Stimulated activated CD8-positive, alpha-beta memory T cell treated with anti-CD3 and anti-CD28 coated beads, Interleukin-4, amount 100 ng/mL, for 1 hour (primary cell): ENCODE measurements at places on chromosomes 3 and 15.

DNA sequence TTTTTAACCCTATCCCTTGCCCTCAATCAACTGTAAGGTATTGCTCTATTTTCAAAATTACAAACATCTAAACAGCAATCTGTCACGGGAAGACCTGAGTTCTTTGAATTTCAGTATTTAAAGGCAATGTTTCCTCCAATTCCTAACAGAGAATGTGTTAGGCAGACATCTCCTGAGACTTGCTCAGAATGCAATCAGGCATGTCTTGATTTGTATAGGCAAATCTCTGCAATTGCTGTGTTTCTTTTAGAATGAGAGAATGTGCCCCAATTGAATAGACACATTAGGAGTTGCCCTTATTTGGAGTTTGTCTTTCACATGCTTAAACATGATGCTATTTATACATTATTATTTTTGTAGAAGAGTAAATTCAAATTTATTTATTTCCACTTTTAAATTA lies 205.6 kb downstream of the CADM2 start:
- DNase-seq: no peak

- no peak for DNase-seq
Measured at GRCh38 chr3:196169836-196170240, 41.4 kb downstream of the ZDHHC19 start.

DNA sequence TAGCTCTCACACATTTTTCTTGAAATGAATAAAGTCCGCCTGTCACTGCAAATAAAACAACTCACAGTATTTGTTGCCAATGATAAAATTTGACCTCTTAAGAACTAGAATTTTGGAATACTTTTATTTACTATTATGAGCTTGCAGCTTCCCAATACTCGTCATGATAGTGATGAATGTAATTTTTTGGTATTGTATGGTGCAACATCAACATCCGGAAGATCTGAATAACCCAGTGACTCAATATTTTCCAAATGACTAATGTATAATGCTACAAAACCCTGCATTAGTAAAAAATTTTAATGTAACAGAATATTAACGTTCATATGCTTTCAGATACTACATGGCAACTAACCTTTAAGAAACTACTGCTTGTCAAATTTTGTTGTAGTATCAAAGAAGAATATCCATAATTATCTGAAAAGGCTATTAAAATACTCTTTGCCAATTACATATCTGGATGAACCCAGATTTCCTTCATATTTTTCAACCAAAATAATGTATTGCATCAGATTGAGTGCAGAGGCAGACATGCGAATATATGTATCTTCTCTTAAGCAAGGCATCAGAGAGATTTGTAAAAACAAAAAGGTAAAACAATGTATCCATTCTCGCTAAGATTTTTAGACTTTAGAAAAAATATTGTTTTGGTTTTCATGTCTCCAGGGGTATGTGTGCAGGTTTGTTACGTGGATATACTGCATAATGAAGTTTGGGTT lies 95.3 kb downstream of the IGF2BP2 start:
- DNase-seq: no peak

DNA sequence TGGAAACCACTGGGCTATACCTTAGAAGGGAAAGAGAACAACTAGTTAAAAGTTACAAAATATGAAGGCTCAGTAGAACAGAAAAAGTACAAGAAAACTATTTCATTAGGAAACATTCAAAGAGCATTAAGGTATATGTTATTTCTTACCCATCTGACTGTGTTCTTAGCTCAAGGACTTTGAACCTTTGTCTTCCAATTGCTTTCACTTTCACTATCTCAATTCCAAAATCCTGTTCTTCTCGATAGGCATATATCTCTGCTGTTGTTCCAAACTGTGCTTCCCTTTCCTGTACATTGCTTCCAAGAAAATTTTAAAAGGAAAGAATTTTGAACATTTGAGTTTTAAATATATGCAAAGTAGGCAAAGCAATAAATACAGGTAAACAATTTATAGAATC lies 6.9 kb downstream of the CRBN start:
- DNase-seq: no peak

DNA sequence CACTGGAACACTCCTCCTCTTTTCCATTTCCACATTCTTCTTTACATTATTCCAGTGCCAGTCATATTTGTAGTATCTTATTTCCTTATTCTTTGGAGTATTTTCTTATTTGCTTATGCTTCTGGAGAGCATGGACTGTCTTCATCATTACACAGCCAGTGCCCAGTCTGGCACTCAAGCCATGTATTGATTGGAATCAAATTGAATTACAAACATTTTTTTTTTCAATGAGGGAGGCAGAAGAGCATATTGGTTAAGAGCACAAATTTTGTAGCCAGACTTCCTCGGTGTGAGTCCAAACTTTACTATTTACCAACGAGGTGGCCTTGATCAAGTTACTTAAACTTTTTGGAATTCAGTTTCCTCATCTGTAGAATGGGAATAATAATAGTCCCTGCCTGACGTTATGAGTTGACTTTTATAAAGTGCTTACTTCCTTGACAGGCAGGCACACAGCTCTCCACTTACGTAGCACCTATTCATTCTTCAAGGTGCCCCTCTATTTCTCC lies 186.6 kb upstream of the BCL6 start:
- DNase-seq: no peak

DNA sequence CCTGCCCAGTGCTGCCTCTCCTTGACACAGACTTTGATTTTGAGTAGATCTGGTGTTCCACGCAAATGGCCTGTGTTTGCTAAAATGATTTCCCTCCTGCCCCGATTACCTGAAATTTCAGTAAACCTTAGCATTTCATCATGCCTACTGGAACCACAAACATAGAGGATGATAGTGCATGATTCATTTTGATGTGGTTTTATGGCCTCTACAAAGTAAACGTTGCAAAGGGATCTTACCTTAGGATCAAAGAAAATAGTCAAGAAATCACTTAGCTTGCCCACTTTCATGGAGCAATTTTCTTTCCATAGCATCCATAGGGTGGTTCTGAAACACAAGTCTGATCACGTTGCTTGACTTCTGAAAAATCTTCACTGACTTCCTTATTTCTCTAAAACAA lies 524.6 kb upstream of the ATP11B start:
- DNase-seq: no peak

- DNase-seq: no peak
Measured at GRCh38 chr3:65831733-65832425, 206.8 kb downstream of the MAGI1 start.

DNA sequence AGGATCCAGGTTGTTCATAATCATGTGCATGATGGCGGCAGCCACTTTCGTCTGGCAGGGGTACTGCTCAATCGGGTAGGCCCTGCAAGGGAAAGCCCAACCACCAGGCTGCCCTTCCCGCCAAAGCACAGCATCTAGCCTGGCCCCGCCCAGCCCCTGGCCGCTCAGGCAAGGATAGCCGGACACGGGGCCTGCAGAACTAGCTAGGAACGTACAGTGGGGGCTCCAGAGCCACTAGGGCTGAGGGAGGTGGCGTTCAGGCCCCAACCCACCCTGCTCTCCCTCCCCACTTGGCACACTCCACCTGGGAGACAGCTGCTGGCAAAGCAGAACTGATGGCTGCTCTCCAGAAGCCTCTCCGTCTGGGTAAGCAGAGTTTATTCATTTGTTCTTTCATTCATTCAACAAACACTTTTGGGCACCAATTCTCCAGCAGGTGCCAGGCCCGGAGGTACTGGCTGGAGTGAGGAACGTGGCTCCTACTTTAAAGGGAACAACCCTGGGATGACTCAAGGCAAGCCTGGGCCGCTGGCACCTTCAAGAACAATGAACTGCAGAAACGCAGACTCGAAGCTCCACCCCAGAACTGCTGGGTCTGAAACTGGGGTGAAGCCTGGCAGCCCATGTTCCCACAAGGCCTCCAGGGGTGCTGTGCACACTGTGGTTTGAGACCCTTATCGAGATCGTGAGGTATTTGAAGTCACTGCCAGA lies 7.8 kb downstream of the UROC1 start:
- no peak for DNase-seq

GRCh38 chr3:139718415-139718814 lies 40.6 kb upstream of the NMNAT3 start:
- DNase-seq: no peak

GRCh38 chr3:189058071-189058470 lies 113.7 kb upstream of the TPRG1 start:
- no peak for DNase-seq

DNA sequence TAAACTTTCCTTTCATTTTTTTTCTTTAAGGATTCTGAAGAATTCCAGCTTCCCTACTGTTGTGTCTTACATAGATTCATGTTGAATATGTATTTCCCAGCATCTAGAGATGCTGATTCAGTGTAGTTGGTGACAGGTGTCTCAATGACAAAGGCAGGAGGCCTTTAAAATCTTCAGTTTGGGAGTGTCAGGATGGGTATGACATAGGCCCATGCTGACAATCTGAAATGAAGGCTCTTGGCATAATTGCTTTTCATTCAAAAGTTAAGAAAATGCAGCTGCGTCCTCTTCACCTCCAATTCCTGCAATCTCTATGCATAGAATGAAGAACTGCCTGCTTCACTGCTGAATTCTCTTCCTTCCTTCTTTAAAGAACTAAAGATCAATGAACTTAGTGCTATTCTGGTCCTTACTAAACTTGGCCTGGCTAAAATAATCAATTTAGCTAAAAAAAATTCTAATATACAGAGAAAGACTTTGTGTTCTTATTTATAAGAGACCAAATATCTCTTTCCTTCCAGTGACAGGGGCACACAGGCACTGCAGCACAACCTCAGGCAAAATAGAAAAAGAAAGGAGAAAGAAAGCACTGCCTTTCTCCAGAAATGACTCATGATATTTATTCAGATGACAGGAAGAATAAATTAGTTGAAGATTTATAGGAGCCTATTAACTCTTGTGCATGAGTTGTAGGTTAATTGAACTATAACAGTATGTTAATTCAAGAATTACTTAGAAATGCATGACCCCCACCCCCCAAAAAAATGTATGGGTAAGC lies 152.6 kb upstream of the GBE1 start:
- DNase-seq: no peak

DNA sequence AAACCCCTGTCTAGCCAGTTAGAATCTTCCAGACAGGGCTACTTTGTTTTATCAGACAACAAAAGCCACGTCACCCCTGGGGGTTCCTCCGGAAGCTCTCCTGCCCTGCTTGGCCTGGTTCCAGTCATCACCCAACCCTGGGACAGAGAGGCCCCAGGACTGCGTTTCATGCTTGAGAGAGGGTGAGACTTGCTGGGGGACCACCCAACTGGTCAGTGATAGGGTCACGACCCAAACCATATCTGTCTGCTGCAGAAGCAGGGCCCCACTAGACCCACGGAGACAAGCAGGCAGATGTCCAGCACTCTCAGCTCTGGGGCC lies 1.2 kb downstream of the NT5DC2 start:
- DNase-seq: no peak
